ENCODE measurements at places on chromosomes 7 and 10.
A peak's percentile ranks its signal among the peaks of the same experiment; 100 is the strongest.

- DNase-seq, result no peak
Observed at GRCh38 chr7:22561321-22561811, 61.4 kb upstream of the STEAP1B start.

DNA sequence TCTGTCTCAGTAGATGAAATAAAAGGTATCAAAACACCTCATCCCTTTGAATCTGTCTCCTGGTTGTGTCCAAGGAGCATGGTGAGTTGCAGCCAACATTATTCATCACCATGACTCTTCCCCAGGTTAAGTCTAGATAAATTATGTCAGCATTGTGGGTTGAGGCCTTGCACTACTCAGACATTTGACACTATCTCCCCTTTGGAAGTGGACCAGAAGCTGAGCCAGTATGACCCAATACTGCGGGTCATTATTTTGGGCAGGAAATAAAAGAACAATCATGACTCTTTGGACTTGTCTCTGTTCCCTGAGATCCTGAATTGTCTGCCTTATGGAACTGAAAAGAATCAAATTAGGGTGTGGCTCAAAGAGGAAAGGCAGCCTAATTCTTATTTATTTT is 168.2 kb upstream of the FAM171A1 start:
- no peak for DNase-seq

DNA sequence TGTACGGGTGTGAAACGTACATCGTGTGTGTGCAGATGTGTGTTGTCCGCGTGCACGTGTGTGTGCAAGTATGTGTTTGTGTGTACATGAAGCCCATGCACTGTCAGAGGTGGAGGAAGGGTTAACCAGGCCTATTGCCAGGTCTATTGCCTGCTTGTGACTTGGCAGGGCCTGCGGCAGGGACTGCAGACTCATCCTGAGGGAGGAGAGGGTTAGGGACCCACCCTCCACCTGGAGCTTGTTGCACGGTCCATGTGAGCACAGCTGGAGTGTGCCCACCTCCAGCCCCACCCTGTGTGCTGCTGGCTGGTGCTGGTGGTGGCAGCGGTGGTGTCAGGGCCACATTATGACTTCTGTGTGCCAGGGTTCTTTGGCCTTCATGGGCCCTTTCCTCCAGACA is 7.1 kb upstream of the AQP1 start:
- no peak for DNase-seq

- no peak for DNase-seq
Observed at GRCh38 chr7:25541877-25542276, 313.6 kb upstream of the NPVF start.

- DNase-seq, result no peak
Observed at GRCh38 chr10:1520909-1521565, 216.3 kb downstream of the ADARB2 start.

DNA sequence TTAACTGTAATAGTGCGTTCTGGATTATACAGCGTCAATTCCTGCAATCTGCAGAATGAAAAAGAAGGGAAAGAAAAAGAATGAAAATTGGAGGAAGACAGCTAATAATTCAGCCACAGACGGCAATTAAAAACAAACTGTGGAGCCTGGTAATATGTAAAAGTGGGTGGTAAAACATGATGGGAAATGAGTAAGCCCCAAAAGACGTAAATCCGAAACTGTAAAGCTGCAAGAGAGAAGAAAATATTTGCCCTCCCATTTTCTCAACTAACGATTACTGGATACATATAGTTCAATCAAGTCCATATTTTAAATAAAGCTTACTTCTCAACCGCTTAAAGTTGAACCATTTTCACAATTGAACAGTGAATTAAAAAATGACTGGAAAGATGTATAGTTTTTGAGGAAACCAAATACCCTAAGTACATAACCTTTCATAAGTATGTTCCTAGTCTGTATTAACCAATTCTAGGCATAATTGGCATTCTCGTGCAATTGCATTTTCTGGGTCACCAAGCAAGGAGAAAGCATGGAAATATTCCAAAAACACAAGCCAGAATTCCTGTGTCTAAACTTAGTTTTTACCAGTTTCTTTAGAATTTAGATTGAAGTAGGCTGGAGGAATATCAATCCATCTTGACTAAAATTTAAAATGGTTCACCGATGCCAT is 44.8 kb downstream of the MALSU1 start:
- no peak for DNase-seq

GRCh38 chr10:78947226-78947625 is 121.5 kb upstream of the ZMIZ1 start:
- no peak for DNase-seq

DNA sequence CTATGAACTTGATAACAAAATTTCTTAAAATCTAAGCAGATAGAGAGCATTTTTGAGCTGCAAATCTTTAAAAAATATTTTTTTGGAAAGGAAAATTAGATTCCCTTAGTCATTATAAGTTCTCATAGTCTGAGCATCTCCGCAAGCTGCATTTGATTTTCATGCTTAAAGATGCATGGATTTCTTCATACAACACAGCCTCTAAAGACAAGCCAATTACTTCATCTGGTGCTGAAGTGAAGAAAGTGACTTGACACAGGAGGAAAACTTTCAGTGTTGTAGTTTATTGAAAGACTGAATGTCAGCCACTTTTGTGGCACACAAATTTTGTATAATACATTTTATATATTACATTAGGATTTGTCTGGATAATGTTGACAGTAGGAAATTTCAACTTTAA is 22.5 kb downstream of the SEMA3D start:
- no peak for DNase-seq

GRCh38 chr7:91633013-91633441 is 247.5 kb downstream of the MTERF1 start:
- DNase-seq, result no peak

GRCh38 chr10:56561336-56561735 is 200.3 kb upstream of the ZWINT start:
- DNase-seq, result no peak

GRCh38 chr7:124790645-124791044 is 25.1 kb upstream of the GPR37 start:
- DNase-seq, result no peak

DNA sequence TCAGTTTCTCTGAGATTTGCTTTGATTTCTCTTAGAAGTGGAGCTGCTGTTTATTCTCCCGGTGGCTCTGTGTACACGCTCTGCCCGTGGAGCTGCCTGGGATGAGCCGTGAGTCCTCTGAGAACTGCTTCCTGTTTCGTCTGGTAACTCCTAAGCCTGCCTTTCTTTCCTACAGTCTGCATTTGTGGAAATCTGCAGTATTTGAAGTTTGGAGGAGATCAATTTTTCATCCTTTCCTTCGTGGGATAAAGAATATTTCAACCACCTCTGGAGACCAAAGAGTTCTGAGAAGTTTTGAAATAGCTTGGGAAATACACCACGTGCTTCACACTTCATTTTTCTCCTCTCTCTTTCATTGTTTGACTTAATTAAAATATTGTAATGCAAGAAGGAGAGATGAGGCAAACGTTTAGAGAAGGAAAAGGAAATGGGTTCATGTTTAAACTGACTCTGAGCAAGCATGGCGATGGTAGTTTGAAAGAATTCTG is 311.9 kb downstream of the LRMDA start:
- DNase-seq, result no peak

DNA sequence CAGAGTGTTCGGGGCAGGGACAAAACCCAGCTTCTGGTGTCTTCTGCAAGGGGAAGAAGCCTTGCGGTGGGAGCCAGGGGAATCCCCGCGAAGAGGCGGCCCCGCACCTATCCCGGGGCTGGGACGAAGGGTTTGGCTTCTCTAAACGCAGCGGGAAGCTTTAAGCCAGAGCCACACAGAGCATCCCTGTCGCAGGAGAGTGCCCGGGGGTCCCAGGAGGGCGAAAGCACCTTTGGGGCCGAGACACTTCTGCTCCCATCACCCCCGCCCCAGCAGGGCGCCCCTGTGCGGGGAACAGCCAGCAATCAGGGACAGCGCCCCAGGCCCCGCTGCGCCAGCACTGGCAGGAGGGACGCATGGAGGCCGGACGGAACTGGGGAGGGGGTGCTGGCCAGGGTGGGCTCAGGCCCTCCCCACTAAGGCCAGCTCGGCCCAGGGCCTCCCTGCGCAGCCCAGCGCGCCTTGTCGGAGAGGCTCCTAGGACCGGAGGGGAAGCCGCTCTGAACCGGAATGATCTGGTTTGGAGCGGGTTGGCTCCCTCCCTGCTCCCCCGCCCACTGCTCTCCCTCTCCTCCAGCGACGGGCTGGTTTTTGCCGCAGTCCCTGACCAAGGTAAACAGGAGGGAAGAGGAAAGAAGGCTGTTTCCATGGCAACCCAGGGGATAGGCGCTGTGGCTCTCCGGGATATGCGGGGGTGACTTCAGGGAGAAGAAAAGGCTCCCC is 63.9 kb downstream of the TMEM209 start:
- DNase-seq, result peak; percentile 59

GRCh38 chr7:84191261-84191660 is 3.3 kb downstream of the SEMA3A start:
- DNase-seq, result no peak

GRCh38 chr7:37642028-37642540 is 41.5 kb upstream of the GPR141 start:
- no peak for DNase-seq

DNA sequence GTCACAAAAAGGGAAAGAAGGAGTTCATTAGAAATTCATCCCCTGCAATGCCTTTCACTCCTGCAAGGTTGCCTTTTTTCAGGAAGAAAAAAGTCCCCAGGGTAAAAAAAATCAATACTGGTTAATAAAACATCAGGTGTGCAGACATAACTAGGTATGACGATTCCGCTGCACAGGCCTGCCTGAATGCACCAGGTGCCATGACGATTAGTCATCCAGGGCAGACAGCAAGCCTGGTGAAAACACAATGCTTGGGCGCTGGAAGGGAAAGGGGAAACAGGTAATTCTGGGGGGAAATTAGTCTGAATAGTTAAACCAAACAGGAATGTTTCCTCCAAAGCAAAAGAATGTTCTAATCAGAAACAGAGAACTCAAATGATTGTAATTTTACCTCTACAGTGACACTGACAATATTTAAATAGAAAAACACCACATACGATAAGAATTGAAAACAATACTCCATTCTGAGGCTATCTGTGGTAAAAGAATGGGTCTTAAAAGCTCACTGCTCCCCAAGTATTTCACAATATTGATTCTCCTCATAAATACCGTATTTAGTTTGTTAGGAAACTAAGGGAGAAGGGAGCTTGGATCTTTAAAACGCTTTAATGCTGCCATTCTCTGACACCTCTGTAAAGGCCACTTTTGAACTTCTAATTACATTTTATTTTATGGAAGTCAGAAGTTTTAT is 45.2 kb downstream of the VPS41 start:
- no peak for DNase-seq

DNA sequence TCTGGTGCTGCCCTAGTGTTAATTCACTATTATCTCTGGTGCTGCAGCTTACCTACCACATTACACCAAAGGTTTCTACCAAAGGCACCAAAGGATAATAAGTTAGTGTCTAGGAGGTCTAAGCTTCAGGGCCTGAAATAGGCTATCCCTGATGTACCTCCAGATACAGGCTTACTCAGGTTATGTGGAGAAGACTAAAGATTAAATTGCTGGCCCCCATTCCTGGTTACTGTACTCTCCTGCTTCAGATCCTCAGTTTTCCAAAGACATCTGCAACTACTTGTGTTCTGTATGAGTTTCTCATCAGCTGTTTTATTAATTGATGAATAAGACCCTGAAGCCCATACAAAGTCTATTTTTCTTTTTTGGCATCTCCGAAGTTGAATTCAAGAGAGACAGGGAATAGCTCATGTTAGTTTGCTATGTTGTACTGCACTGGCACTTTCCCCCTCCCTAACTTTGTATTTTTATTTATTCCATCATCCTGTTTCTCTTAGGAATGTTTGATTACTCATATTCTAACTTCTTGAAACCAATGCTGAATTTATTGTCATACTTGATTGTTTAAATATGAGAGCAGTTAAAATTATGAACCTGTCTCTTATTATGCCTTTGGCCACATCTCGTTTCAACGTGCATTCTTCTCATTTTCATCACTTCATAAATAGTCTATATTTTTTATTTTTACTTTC is 85.9 kb downstream of the PON1 start:
- DNase-seq, result no peak
